ENCODE measurements at places on chromosomes 1 and 21.

DNA sequence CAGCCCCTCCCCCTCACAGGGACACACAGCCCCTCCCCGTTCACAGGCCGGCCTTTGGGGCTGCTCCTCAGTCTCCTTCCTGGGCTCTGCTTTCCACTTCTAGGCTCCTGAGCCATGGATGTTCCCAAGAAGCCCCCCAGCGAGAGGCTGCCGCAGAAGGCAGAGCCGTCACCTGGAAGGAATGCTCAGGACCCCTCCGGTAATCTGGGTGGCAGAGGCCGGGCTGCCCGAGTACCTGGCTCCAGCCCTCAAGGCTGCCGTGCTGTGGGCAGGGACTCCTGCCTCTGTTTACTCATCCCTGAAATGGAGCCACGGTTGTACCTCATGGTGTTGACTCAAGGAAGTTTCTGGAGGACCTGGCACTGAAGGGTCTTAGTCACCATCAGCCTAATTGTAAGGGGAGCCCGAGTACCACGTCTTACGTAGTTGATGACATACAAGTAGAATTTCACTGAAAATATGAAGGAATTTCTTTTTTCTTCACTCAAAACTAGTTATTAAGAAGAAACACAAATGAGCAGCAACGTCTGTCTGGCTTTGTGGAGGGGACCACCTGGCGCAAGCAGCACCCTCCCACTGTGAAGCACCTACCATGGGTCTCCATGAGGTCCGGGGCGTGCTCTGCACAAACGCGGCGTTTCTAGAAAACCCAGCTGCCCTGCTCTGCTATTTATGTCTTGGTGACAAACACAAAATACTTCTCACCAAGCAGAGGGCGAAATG lies 33.7 kb downstream of the PRDM15 start:
- peak; percentile 9 for DNase-seq

- DNase-seq, result no peak
Observed at GRCh38 chr1:175892686-175893085, 149.3 kb upstream of the TNR start.

DNA sequence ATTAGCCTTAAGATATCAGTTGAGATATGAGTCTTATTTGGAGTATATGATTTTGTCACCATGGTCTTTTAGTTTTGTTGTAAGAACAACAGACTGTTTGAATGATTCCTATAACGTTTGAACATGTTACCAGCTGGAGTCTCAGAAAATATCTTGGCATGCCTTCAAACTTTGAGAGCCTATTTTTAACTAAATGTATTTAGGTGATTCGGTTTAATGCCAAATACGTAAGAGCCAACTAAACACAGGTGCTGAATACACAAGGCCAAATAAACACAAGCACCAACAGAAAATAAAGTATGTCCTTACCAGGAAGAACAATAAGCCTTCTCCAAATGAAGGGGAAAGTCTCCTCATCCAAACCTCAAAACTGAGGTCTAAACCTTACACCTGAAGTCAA lies 48.6 kb downstream of the PRKACB start:
- no peak for DNase-seq

- DNase-seq, result peak; percentile 91
Observed at GRCh38 chr21:45973475-45974072, 8.0 kb upstream of the COL6A1 start.

GRCh38 chr1:91345395-91346005 lies 59.1 kb downstream of the HFM1 start:
- no peak for DNase-seq

- DNase-seq, result peak; percentile 4
Observed at GRCh38 chr1:114289306-114289705, 135.6 kb upstream of the SYT6 start.

DNA sequence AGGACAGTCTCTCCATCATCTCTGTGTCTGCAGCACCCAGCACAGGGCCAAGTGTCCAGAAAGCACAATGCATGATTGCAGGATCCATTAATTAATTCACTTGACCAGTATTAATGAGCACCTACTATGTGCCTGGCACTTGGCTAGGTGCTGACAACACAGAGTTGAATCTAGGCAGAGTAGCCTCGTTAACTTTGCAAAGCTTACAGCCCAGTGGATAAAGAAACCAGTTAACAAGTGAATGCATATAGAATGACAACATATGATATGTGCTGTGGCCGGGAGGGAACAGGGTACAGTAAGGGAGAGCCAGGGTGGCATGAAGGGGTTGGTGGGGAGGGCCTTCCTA lies 10.9 kb downstream of the SLC1A7 start:
- no peak for DNase-seq

GRCh38 chr21:37683396-37684114 lies 232.7 kb downstream of the KCNJ6 start:
- no peak for DNase-seq

GRCh38 chr1:232038706-232039677 lies 412.4 kb downstream of the DISC1 start:
- peak; percentile 51 for DNase-seq

- DNase-seq, result no peak
Observed at GRCh38 chr1:181396171-181396670, 87.1 kb upstream of the CACNA1E start.

DNA sequence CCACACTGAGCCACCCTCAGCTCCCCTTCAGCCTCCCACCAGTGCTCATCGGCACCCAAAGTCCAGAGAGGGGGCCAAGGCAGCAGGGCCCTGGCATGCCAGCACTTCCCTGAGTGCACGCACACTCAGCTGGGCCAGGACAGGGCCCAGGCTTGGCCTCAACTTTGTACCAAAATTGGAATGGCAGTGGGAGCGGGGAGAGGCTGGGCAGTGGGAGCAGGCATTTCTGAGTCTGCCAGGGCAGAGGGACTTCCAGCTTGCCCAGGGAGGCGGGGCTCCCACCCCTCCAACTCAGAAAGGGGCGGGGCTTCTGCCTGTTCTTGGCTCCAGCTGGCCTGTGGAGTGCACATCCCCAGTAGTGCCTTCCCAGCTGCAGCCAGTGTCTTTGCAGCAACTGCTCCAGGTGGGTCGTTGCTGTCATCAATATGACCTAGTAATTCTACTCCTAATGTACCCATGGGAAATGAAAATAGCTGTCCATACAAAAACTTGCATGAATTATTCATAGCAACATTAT lies 10.3 kb upstream of the SNX7 start:
- DNase-seq, result no peak

GRCh38 chr1:101235696-101236515 lies 913 bp upstream of the S1PR1 start:
- peak; percentile 38 for DNase-seq

DNA sequence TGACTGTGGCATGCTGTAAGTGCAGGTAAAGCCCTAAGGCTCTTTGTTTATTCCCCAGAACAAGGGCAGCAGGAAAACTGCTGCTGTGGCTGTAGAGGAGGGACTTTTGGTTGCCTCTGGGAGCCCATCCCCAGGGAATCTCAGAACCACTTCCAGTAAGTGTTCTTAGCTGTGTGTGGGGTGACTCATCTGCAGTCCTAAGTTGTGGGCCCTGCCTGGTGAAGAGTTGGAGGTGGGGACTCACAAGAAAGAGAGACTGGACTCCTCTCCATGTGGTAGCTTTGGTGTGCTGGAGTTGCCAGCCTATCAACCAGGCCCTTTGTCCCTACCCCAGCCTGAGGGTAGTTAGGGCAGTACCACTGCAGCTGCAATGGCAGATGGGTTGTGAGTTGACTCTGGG lies 24.0 kb upstream of the DENND1B start:
- DNase-seq, result peak; percentile 94

GRCh38 chr1:62722796-62723195 lies 34.6 kb upstream of the DOCK7 start:
- DNase-seq, result no peak

- DNase-seq, result peak; percentile 73
Observed at GRCh38 chr1:156920233-156921052, at the start of gene LRRC71. LRRC71 (plus strand) TSS chr1:156920632; CDS start chr1:156920804, 172 bp downstream.

DNA sequence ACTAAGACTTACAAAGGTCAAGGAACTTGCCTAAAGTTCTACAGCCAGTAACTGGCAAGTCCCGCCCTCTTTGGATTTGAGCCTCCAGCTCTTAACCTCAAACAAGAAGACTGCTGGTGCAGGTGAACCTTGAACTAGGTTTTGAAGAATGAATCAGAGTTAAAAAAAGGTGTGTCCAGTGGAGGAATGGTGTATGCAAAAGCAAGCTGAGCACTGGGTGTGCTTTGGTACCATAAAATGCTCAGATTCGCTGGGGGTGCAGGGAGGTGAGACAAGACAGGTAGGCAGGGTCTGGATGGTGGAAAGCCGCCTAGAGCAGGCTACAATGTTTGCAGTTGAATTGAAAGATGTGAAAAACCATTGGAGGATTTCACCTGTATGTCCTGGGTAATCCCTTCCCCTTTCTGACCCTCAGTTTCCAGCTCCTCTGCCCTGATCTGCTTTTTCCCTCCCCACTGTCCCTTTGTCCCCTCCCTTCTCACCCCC lies 39.8 kb downstream of the FOXD2 start:
- DNase-seq, result no peak

- no peak for DNase-seq
Observed at GRCh38 chr1:36836196-36836883, 198.0 kb downstream of the GRIK3 start.

GRCh38 chr1:21742578-21742977 lies 40.4 kb downstream of the USP48 start:
- no peak for DNase-seq

DNA sequence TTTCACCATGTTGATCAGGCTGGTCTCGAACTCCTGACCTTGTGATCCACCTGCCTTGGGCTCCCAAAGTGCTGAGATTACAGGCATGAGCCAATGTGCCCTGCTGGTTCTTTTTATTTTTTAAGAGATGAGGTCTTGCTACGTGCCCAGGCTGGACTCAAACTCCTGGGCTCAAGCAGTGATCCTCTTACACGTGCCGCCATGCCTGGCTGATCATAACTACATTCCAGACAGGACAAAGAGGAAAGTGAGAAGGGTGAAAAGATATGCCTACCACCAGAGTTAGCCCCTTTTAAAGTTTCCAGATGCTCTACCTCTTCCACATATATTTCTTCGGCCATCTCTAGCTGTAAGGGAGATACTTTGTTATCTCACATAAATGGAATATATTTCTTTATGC lies 79.7 kb upstream of the SOX13 start:
- DNase-seq, result no peak

DNA sequence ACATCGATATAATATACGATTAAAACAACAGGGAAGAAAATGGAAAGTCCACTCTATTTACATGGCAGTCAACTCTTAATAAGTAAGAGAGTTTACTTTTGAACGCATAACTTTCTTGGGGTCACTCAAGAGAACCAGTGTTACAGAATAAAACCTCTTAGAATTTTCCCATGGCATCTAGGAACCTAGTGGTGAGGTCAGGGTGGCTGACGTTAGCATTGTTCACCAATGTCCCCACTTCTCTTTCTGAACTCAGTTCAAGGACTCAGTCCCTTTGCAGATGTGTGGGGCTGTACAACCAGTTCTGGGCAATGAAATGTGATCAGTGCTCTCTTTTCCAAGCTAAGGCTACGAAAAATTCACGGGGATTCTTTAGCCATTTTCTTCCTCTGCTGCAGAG lies 2.6 kb upstream of the RNF2 start:
- no peak for DNase-seq

DNA sequence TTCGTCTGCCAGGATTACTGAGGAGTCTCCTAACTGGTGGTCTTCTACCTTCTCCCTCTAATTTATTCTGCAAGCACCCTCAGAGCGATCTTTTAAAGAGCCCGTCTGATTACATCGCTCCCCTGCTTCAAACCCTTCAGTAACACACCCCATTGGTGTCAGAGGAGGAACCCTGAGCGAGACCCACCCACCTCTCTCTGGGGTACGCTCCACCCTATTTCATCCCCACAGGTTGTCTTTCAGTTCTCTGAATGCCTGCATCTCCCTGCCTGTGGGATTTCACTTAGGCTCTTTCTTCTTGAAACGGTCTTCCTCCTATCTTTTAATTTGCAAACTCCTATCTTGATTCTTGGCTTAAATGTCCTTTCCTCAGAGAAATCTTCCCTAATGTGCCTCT lies 39.4 kb downstream of the C1orf21 start:
- no peak for DNase-seq

- DNase-seq, result peak; percentile 33
Observed at GRCh38 chr1:27789540-27790041, 16.6 kb downstream of the STX12 start.

GRCh38 chr1:28756846-28757245 lies 20.1 kb downstream of the YTHDF2 start:
- DNase-seq, result no peak

DNA sequence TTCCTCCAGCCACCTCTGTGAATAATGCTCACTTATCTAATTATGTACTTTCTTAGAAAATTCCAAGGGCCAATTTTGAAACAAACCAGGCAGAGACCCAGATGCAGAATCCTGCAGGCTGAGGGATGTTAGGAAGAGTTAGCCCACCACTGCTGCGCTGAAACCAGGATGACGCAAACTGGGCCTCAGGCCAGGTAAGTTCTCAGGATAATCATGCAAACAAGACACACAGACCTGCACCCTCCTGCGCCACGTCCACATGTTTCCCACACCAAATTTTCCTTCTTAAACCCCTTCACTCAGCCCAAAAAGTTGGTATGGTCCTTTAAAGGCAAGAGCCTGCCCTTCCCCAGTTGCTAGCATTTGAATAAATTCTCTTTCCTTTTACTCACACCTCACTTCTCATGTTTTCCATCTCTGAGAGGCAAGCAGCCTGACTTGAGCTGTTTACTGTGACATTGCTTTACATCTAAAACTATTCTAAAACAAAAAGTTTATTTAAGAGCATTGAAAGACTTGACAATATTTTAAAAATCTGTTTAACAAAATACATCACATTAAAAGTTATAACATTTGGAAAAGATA lies 887.1 kb downstream of the LRRIQ3 start:
- peak; percentile 0 for DNase-seq

DNA sequence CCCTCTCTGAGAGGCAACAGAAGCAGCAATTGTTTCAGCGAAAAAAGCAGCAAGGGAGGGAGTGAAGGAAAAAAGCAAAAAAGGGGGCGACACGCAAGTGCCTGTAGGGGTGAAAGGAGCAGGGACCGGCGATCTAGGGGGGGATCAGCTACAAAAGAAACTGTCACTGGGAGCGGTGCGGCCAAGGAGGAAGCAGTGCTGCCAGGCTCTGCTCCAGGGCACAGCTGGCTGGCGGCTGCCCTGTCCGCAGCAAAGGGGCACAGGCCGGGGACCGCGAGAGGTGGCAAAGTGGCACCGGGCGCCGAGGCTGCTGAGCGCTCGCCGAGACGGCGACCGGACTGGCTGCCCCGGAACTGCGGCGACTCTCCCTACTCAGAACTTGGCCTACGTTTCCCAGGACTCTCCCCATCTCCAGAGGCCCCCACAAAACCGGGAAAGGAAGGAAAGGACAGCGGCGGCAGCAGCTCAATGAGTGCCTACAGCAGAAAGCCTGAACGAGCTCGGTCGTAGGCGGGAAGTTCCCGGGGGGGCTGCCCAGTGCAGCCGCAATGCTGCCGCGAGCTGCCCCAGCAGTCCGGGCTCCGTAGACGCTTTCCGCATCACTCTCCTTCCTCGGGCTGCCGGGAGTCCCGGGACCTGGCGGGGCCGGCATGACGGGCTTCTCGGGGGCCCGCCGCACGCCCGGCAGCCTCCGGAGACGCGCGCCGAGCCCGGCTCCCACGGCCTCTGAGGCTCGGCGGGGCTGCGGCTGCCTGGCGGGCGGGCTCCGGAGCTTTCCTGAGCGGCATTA lies 1.0 kb upstream of the CDKN2C start:
- DNase-seq, result no peak

- DNase-seq, result no peak
Observed at GRCh38 chr1:47724432-47724999, 272.7 kb downstream of the TRABD2B start.

GRCh38 chr1:67214420-67215174 lies 48.3 kb downstream of the IL23R start:
- peak; percentile 11 for DNase-seq

- DNase-seq, result no peak
Observed at GRCh38 chr1:227466039-227466645, 97.2 kb upstream of the ZNF678 start.
